ENCODE measurements at places on chromosomes 4 and X.

DNA sequence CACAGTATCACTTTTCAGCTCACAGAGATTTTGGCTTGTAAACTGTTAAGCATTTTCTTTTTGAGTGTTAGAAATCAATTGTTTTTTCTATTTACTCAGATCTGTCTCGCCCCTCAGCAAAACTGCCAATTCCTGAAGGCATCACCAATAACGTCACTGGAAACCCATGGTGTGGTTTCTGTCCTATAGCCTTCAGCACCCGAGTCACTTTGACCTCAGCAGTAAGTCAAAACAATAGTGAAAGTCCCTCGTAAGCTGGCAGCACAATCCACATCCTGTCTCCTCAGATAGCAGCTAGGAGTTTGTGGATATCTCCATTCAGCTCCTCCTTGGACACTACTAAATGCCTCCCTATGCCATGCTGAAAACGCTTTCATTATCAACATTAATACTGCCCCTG is 1787.4 kb upstream of the ADGRL3 start:
- no peak for DNase-seq

DNA sequence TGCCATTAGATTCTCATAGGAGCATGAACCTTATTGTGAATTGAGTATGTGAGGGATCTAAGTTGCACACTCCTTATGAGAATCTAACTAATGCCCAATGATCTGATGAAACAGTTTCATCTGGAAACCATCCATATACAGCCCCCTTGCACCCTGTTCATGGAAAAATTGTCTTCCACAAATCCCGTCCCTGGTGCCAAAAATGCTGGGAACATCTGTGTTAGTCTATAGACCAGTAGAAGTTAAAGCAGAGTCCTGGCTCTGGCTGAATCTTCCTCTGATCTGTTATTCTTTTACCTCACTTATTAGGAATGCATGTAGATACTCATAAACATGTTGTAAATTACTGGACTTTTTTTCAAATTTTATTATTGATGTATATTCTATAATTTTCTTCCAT is 29.2 kb downstream of the SULT1B1 start:
- DNase-seq: no peak

GRCh38 chr4:182062936-182063335 is 180.3 kb upstream of the TENM3 start:
- DNase-seq: peak; percentile 66

DNA sequence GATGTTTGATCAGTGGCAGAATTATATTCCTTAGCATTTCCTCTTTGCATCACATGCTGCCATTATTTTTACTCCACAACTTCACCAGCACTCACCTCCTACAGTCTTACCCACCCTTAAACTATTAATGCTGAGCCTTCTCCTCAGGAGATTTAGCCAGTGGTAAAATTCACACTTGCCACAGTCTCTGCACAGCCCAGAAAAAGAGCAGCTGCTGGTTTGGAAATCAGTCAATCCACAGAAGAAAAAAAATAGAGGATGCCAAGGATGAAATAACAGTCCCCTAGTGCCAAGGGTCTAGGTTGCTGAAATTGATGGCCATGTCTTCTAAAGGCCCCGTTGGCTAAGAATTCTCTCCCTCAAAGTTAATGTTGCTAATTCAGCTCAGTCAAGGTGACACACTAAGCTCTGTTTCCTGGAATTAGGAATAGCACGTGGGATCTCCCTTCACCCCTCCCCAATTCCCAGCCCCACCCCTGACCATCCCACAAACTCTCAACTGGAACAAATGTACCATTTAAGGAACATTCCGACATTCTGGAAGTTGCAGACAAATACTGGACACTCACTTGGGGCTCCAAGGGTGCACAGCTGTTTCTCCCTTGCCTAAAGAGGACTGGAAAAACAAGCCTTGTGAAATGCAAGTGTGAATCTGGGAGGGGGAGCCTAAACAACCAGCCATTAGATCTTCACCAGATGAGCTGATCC is 5.7 kb downstream of the ATP1B4 start:
- DNase-seq: no peak

- DNase-seq: no peak
These were observed 48.6 kb upstream of the ETNPPL start for GRCh38 chr4:108811486-108811885.

GRCh38 chr4:115670930-115671329 is 557.5 kb upstream of the NDST4 start:
- DNase-seq: no peak

GRCh38 chr4:146525754-146526153 is 4.0 kb upstream of the SLC10A7 start:
- DNase-seq: no peak

- no peak for DNase-seq
These were observed 42.3 kb upstream of the FAM156A start for GRCh38 chrX:53000447-53001135.

DNA sequence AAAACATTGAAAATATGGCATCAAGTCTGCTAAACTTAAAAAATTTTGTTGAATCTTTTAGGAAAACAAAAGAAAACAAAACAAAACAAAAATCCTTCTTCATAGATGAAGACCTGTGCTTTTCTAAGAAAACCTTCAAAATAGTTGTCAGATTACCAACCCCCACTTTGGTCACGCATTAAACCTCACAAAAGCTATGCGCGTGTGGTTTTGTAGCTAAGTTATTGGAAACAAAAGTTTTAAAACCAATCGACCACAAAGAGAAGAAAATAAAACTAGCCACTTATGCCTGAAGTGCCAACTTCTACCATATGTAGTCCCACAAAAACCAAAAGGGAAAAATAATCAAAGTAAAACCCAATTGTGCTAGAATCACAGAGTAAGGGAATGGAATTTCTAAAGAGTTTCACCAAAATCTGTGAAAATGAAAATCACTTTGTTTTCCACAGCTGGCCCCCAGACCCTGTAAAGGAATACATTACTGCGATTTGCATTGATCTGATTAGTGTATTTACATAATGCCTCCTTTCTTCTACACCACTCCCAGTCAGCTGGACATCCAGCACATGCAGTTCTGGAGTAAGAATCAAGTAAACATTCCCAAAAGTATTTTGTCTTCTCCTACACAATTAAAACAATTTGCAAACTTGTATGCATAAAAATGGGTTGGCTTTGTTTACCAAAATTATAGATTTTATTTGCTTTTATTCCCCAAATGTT is 330.1 kb upstream of the DKK2 start:
- DNase-seq: no peak

- DNase-seq: no peak
These were observed 182.2 kb upstream of the KIT start for GRCh38 chr4:54475546-54475945.

Data from AG04450 (cell line).